NCI-H2107 (cell line): ENCODE measurements at places on chromosomes 5 and 9.

DNA sequence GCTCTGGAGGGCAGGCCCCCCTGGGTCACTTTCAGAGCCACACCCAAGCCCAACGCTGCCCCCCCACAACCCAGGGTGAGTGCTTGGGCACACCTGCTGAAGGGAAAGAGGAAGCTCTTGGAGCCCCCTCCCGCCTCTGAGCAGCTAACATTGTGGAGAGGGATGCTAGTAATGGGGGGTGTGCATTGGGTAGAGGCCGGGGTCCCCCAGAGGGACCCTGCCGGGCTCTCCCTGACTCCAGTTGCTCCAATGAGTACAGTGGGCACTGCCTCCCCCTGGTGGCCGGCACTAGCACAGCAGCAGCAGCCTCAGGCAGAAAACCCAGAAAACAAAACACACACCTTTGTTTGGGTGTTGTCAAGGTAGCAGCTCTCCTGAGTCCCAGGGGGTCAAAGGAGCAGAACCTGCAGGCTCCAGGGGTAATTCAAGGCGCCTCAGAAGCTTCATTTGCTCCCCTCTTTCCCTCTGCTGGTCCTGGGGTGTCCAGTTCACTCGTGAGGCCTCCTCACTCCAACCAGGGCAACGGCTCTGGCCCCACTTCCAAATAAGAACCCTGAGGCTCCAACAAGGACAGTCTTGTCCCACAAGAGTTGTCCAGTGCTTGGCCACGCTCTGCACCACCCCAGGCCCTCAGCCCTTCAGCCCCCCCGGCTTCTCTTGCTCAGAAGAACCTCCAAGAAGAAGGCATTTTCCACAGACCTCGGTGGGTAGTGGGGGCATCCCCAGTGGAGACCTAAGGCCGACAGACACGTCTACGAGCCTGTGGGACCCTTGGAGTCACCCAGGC is 16.1 kb downstream of the GBGT1 start:
- DNase-seq: peak; percentile 62

- DNase-seq: no peak
Observed at GRCh38 chr5:124737651-124738050, 8.8 kb downstream of the ZNF608 start.

DNA sequence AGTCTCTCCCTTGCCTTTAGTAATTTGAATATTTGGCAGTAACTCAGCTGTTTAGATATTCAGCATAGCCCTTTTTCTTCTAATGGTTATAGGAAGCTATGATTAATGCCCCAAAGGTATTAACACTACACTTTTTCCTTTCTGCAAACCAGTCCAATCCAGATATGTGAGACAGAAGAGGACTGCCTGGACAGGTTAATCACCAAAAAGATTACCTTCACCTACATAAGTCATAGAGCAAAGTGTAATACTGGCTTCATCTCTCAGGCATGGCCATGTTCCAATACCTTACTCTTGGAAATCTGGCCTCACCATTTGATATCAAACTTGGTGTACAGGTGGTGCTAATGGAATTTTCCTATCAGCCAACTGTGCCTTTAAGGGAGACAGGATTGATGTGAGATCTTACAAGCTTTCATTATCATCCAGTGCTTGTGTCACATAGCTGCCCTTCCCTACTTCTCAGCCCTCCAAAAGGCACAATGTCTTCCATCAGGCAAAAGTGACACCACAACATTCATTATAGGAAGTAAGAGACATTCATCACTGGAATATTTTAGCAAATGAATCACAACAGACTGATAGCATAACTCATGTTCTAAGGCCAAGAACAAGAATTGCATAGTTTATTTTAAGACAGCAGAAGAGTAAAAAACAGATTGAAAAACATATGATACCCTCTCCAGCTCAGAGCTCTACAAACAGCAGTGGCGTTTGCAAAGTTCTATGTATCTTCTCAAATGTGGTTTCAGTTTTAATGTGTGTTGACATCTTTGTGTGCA is 91.2 kb upstream of the PAM start:
- DNase-seq: no peak

GRCh38 chr9:12722131-12722530 is 28.9 kb downstream of the TYRP1 start:
- no peak for DNase-seq

- DNase-seq: no peak
Observed at GRCh38 chr9:114462791-114463190, 42.5 kb downstream of the WHRN start.

DNA sequence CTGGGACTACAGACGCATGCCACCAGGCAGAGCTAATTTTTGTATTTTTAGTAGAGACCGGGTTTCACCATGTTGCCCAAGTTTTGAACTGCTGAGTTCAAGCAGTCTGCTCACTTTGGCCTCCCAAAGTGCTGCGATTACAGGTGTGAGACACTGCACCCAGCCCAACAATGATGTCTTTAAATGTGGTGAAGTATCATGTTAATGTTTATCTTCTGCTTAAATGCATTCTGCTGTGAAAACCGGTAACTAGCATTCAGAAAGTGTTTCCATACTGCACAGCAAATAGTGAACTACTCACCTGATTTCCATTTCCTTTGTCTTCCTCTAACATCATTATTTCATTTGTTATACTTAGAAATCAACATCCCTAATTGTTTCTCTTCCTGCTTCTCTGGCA is 264.0 kb upstream of the ITGA1 start:
- no peak for DNase-seq

- DNase-seq: no peak
Observed at GRCh38 chr5:173480896-173481295, 135.6 kb downstream of the BOD1 start.

GRCh38 chr5:61943713-61944112 is 362.3 kb upstream of the KIF2A start:
- DNase-seq: no peak

GRCh38 chr9:75448281-75448680 is 360.0 kb downstream of the OSTF1 start:
- DNase-seq: no peak

DNA sequence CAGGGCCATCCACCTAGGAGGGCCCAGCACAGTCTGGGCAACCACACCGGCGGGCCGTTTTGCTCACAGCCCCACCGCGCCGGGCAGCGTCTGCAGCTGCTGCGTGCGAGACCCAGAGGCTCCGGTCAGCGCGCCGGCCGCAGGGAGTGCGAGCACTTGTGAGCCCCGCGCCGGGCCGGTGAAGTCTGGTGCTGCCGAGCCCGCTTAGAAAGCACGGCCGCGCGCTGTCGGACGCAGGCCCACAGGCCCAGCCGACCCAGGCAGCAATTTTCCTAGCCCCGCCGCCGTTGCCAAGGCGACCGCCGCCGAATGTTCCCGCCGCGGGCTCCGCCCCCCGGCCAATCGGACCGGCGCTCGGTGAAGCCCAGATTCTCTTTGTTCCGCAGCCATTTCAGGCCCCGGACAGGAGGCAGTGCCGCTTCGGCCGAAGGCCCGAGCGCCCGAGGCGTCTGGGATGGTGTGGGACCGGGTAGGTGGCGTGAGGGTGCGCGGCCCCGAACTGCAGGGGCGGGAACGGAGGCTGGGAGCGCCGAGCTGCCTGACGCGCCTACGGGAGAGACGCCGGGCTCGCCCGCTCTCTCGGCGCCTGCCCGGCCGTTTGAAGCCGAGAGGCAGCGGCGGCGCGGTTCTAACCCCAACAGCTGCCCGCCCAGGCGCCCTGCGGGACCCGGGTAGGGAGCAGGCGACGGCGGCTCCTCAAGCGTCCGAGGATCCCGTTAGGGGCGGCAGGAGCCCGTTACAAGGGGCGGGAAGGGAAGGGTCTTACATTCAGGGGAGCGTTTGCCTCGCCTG is at the start of gene TNPO1:
Gene TNPO1 (plus strand): TSS at position 378 of the 792 bp plus-strand sequence. CDS start 77 bp downstream, at position 455.
- DNase-seq: peak; percentile 66

DNA sequence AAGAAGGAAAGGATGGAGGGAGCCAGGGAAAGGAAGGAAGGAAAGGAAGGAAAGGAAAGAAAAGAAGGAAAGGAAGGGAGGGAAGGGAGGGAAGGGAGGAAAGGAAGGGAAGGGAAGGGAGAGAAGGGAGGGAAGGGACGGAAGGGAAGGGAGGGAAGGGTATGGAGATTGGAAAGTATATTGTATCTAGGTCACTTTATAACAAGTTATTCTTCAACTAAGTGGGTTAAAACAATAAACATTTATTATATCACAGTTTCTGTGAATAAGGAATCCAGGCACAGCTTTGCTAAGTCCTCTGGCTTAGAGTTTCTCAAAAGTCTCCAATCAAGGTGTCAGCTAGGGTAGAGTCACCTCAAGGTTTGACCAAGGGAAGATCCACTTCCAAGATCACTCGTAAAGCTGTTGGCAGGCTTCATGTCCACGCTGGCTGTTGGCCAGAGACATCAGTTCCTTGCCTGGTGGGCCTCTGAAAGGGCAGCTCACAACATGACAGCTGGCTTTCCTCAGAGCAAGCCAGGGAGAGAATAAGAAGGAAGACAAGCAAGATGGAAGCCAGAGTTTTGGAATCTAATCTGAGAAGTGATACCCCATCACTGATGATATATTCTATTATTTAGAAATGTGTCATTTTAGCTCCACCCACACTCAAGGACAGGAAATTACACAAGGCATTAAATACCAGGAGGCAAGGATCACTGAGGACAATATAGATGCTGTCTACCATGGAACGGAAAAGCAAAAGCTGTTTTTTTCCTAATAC is 105.1 kb downstream of the DEPDC1B start:
- DNase-seq: no peak

DNA sequence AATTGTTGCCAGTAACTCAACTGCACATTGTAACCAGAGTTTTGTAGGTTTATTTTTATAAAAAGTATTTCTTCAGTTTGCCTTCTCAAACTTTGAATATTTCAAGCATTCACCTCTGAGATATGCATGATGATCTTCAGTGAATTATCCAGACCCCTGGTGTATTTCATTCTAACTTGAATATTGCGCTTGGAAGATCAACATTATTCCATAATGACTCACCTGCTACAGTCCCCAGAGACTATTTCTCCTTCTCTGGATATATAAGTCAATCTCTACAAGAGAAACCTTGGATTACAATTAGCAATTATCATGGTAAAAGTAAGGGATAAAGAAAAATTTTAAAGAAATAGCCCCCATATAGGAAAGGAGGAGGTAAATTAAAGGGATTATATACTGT is 1041.0 kb downstream of the TLE1 start:
- no peak for DNase-seq

- no peak for DNase-seq
Observed at GRCh38 chr5:150306775-150307174, 4.1 kb upstream of the ARSI start.

- DNase-seq: no peak
Observed at GRCh38 chr5:45385321-45386058, 310.7 kb downstream of the HCN1 start.

- no peak for DNase-seq
Observed at GRCh38 chr5:36648426-36648825, 42.0 kb downstream of the SLC1A3 start.

- DNase-seq: no peak
Observed at GRCh38 chr9:21102305-21102704, 24.6 kb upstream of the IFNB1 start.

GRCh38 chr5:122264610-122265009 is 47.4 kb upstream of the SNCAIP start:
- no peak for DNase-seq

DNA sequence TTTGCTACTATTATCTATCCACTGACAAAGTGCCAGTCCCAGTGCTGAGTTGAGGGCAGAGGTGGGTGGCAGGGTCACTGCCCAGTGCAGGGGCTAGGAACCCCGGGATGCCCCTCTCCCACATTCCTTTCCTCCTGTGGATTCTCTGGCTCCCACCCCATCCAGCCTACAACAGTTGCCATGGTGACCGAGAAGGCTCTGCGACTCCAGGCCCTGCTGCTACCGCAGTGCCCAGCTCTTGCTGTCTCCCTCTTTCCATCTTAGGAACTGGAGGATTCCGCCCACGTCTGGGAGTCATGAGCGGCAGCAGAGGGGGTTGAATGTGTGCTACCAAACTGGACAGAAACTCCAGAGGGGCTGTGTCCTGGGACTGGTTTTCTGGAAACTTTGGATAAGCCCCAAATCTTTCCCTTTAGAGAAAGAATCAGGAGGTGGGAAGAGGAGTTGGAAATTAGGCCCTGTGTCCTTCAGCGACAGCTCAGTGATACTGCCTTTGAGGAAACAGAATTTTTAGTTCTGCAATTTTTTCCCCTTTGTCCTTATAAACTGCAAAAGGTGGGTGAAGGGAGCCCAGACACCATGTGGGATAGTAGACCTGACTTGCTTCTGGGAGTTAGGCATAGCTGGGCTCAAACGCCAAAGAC is 20.7 kb upstream of the C5orf47 start:
- no peak for DNase-seq

DNA sequence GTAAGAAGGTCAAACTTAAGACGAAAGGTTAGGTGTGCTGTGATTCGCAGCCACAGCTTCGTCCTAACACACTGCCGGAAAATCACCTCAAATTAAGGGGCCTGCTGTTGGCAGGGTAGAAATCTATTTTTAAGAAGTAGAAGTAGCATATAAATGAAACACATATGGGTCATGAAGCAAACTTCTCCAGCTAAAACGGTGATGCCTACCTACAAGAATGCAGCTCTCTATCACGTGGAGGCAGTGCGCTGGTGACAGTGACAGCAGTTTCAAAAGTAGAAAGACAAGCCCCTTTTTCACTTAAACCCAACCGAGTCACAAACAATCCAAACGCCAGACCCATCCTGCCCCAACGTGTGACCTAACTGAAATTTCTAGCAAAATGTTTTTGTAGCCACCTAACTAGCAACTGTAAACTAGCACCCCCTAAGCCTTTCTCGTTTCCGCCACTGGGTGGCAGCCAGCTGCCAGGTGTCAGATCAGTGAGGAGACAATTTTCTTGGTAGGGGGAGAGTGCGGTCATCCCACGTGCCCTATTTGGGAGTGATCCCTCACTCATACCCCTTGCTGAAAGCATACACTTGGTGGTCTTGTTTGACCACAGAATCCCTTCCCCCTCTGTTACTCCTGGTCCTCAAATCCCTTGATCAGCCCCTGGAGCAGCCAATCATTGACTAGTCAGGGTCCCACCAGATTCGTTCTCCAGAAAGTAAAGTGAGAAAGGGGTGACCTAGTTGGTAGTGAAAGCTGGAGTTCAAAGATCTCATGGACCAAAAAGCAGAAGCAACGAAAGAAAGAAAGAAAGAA is 71.8 kb upstream of the MAMDC2 start:
- no peak for DNase-seq

GRCh38 chr9:123067136-123067535 is 33.7 kb downstream of the GPR21 start:
- no peak for DNase-seq

DNA sequence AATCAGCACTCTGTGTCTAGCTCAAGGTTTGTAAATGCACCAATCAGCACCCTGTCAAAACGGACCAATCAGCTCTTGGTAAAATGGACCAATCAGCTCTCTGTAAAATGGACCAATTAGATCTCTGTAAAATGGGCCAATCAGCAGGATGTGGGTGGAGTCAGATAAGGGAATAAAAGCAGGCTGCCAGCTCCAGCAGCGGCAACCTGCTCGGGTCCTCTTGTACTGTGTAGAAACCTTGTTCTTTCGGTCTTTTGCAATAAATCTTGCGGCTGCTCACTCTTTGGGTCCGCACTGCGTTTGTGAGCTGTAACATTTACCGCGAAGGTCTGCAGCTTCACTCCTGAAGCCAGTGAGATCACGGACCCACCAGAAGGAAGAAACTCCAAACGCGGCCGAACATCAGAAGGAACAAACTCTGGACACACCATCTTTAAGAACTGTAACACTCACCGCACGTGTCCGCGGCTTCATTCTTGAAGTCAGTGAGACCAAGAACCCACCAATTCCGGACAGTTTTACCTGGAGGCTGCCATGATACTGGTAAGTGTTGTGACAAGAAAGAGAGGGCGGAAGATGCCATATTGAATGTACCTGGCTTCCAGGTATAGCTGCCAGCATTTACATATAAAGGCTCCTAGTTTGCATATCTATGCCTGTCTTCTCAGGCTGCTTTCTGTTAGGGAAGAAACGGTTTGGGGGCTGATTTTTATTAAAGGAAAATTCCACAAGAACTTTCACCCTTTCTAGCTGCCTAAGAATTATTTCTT is 758.5 kb upstream of the CTNND2 start:
- DNase-seq: no peak
